ENCODE measurements at places on chromosomes 2 and 18.

DNA sequence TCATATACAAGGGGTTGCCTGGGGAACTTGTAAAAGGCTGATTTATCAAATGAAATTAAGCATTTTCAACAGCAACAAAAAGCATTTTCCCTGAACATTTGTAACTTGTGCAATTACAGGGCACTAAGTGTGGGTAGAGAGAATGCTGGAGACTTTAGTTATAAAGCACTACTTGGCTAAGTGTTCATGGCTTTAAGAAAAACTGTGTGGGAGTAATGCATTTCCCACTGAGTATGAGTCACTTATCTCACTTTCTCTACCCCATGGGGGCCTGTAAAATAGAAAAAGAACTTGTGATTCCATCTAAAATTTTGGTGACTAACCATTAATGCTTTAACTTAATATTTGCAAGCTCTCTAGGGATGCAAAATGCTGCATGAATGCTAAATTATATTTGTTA, 193.4 kb downstream of the CCDC102B start:
- no peaks in the 10 kb centered on the region for H3K27me3 ChIP-seq
- H3K4me3 ChIP-seq = no peak overlapping the region
- DNase-seq = no peak
- H3K36me3 ChIP-seq = no peaks in the 10 kb centered on the region
- no peak overlapping the region for H3K27ac ChIP-seq

- no peaks in the 10 kb centered on the region for H3K27me3 ChIP-seq
- no peak overlapping the region for H3K27ac ChIP-seq
- H3K36me3 ChIP-seq = no peaks in the 10 kb centered on the region
- DNase-seq = no peak
- no peak overlapping the region for H3K4me3 ChIP-seq
Observed at GRCh38 chr2:26650713-26651469, 9.7 kb upstream of the CIB4 start.

- no peak for DNase-seq
- no peak overlapping the region for H3K4me3 ChIP-seq
- H3K27ac ChIP-seq = no peak overlapping the region
Observed at GRCh38 chr2:62811972-62812371, 106.5 kb downstream of the EHBP1 start.

- DNase-seq = no peak
- H3K4me1 ChIP-seq = no peaks in the 10 kb centered on the region
- H3K4me3 ChIP-seq = no peak overlapping the region
- no peaks in the 10 kb centered on the region for H3K27me3 ChIP-seq
- H3K36me3 ChIP-seq = no peaks in the 10 kb centered on the region
Observed at GRCh38 chr2:16050908-16051489, 110.6 kb downstream of the MYCN start.

GRCh38 chr2:171723716-171724683, 36.7 kb downstream of the DYNC1I2 start:
- peaks cover 34% of the 10 kb centered on the region for H3K36me3 ChIP-seq
- no peaks in the 10 kb centered on the region for H3K4me1 ChIP-seq
- no peaks in the 10 kb centered on the region for H3K27me3 ChIP-seq
- H3K27ac ChIP-seq = no peak overlapping the region

DNA sequence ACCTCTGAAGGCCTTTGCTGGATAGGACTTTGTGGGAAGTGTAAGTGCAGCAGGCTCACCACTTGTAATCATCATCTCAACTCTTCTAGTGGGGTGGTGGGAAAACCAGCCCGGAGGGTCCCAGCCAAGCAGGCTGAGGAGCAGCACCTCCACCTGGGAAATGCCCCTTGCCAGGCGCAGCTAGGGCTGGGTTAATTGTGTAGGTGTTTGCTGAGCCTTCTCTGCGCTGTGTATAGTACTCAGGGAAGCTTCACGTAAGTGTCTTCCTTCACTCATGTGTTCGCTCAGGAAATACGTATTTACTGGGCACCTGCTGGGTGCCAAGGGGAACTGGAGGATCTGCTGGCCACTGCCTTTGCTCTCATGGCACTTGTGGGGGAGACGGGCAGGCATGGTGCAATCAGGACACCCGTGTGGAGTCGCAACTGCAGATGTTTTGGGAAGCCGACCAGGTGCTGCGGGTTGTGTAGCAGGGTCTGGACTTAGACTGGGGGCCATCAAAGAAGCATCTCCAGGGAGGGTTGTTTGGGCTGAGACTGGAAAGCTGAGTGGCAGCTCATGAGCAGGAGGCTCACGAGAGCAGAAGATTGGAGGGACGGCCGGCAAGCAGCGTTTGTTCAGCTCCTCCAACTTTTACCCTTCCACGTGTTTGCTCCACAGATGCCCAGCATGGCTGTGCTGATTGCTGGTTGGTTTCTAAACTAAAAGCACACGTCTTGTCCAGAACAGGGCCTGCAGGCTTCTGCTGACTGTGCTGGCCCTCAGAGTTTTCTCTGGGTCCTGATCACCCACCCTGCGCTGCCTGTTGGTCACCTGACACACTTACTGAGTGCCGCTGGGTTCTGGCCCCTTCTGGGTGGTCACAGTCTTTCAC, 164.6 kb downstream of the LDLRAD4 start:
- no peaks in the 10 kb centered on the region for H3K27me3 ChIP-seq
- no peak overlapping the region for H3K4me3 ChIP-seq
- no peak for DNase-seq
- peaks cover 19% of the 10 kb centered on the region for H3K4me1 ChIP-seq

GRCh38 chr2:42980764-42981416, 188.5 kb upstream of the HAAO start:
- H3K36me3 ChIP-seq = no peaks in the 10 kb centered on the region
- no peak overlapping the region for H3K27ac ChIP-seq
- no peak overlapping the region for H3K4me3 ChIP-seq
- peaks cover 16% of the 10 kb centered on the region for H3K4me1 ChIP-seq
- no peak for DNase-seq

- H3K27ac ChIP-seq = no peak overlapping the region
- H3K4me1 ChIP-seq = no peaks in the 10 kb centered on the region
- H3K36me3 ChIP-seq = no peaks in the 10 kb centered on the region
- DNase-seq = no peak
- H3K4me3 ChIP-seq = no peak overlapping the region
Observed at GRCh38 chr18:67132919-67133318, 383.6 kb downstream of the DSEL start.

DNA sequence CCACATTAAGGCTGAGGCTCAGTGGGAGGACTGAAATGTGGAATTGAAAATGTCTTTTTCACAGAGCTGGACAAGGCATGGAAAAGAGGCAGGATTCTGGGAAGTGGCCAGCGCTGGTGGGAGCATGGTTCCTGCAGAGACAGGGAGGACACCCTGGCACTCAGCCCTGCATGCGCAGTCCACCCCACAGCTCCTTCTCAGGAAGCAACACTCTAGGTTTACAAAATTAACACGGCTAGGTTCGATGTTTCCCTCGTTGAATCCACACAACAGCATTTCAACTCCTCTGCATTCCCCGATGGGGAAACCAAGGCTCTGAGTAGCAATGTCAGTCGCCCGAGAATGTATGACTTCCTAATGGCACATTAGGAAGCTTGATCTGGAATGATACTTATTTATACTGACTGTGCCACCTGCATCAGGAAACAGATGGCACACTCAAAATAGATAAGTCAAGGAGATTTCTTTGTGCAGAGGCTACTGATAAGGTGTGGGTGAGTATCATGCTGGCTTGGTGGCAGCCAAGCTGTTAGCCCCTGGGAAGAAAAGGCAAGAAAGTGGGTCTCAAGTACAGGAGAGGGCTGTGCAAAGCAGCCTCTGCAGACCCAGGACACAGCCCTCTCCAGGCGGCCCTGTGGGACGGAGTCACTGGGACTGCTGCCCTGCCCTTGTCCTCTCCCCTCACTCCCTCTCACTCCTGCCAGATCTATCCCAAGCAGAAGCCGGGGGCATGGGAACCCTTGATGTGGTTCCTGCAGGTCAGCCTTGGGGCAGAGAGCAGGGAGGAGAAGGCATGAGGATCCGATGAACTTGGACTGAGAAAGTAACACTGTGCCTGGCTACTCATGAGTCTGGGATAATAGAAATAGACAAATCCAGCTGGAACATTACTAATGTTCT, 158.4 kb upstream of the FHL2 start:
- no peaks in the 10 kb centered on the region for H3K36me3 ChIP-seq
- no peak overlapping the region for H3K27ac ChIP-seq
- DNase-seq = no peak
- H3K27me3 ChIP-seq = peaks cover 2% of the 10 kb centered on the region

DNA sequence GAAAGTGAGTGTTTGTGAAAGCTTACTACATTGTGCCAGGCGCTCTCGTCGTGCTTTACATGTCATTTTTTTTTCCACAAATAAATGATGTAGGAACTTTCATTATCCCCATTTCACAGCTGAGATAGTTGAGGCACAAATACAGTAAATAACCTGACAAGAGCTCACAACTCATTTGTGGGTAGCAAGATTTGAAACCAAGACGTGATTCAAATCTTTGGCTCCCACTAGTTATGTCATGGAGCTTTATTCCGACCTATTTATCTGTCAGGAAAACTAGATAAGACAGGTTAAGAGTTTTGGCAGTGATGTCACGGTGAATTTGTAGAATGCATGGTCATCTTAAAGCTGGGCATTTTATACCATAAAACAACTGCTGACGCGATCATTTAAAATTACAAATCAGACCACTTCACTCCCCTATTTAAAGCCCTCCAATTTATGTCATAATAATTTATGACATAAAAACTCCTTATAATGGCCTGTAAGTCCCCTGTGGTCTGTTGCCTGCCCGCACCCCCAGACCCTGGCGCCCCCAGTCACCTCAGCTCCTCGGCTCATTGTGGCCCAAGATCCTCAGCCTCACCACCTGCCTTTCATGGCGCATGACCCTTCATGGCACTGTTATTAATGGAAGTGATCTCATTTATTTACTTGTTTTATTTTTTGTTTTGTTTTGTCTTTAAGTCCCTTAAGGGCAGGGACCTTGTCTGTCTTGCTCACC, 678 bp upstream of the ZNF24 start:
- H3K4me3 ChIP-seq = peak overlapping the region; percentile 94
- peaks cover 10% of the 10 kb centered on the region for H3K36me3 ChIP-seq
- DNase-seq = peak; percentile 42
- peak overlapping the region; percentile 99 for H3K27ac ChIP-seq
